Psoas muscle (tissue), 8 donors: ENCODE measurements at places on chromosomes 1 and 21. TPM values are rescaled to one million over a fixed set of nuclear protein-coding genes. Genes with fewer than 3 reads are reported as not detected.

The GRIK1 gene
- 0.01 TPM for polyA plus RNA-seq

The KCNJ15 gene
- polyA plus RNA-seq: 0.06 TPM

The CSMD2 gene
- polyA plus RNA-seq: 0.07 TPM

The BSDC1 gene
- polyA plus RNA-seq: 25.4 TPM

The FOXD3 gene
- polyA plus RNA-seq: 0.24 TPM

The OR2L8 gene
- not detected for polyA plus RNA-seq

The OR2T29 gene
- not detected for polyA plus RNA-seq

The OR2L3 gene
- polyA plus RNA-seq: not detected

The MIB2 gene
- polyA plus RNA-seq: 41.8 TPM
